RKO (cell line): ENCODE measurements at places on chromosomes 6 and 20.

GRCh38 chr6:22666586-22666985, 97.2 kb downstream of the HDGFL1 start:
- no peak for DNase-seq

- no peak for DNase-seq
Measured at GRCh38 chr6:160971171-160971570, 20.4 kb upstream of the MAP3K4 start.

DNA sequence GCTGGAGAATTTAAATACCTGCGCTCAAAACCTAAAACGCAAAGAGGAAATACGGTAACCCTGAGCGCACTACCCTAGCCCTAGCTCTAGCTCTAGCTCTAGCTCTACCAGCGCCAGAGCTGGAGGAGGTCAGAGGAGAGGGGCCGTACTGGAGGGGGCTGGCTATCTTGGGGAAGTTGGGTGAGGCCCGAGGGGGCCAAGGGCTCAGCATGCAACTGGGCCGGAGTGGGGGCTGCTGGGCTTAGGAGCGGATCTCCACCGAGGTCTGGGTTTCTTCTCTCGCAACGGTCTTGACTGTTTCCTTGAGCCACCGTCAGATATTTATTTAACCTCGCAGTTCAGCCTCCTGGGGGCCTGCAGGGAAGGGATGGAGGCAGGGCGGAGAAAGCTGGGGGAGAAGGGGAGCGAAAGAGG, 91.0 kb downstream of the NCR2 start:
- no peak for DNase-seq

DNA sequence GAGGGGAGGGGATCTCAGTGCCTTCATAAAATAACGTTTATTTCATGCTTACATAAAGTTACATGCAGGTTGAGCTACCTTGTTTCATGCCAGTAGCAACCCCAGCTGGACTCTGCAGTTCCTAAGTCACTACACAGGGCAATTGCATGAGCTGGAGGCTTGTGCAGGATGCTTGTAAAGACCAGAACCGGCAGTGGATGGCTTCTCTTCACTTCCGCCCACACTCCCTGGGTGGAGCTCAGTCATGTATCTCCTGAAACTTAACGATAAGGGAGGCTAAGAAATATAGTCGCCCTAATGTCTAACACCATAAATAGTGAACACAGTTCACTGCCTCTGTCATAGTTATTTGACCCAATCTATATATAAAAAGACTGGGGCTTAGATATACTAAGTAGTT, 99.4 kb upstream of the RAB32 start:
- no peak for DNase-seq

GRCh38 chr6:143878272-143878760, 14.0 kb downstream of the ZC2HC1B start:
- DNase-seq = no peak

- DNase-seq = no peak
Measured at GRCh38 chr6:15927531-15928225, 201.2 kb upstream of the MYLIP start.

- DNase-seq = no peak
Measured at GRCh38 chr6:1473166-1473565, 83.8 kb downstream of the FOXF2 start.

- DNase-seq = no peak
Measured at GRCh38 chr20:48615871-48616270, 211.9 kb downstream of the PREX1 start.

DNA sequence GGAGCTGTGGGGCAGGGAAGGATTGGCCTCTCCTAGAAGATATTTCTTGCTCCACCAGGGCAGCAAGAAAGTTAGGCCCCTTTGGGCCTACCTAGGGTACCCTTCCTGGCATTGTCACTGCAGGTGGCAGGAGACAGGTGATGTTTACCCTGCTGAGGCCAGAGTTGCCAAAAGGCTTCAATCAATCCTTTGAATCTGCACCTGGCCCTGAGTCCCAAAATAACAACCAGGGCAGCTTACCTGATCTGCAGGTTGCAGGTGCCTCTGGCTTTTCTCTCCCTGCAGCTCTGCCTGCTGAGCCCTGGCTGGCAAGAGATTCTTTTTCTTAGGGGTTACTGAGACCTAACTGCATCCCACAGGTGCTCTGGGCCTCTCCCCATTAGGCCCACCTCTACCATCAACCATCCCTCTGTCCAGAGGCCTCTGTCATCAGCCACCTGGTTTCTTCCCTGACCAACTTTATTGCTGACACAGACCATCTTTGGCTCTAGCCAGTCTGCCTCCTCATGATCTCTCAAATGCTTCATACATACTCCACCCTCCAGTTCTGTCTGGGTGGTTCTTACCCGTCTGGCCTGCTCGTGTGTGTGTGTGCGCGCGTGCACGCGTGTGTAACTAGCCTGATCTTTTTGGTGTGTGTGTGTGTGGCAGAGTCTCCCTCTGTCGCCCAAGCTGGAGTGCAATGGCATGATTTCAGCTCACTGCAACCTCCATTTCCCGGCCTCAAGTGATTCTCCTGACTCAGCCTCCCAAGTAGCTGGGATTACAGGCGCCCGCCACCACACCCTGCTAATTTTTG, 13.7 kb downstream of the BCL2L1 start:
- DNase-seq = no peak

- no peak for DNase-seq
Measured at GRCh38 chr20:43667341-43668132, 623 bp downstream of the MYBL2 start.

DNA sequence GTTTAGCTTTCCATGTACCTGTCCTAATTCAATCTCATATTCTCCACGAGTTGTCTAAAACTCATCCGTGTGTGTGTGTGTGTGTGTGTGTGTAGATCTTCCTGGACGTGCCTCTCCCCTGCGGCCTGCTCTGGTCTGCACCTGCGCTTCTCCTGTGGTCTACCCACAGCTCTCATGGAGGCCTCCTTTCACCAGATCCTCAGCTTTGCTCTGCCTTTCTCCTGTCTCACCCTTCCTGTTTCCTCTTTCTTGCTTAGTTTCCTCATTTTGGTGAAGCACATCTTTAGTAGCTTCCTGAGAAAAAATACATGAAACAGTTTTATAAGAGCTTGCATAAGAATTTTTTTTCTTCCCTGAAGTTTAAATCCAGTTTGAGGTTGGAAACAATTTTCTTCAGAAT, 18.1 kb downstream of the SLX4IP start:
- no peak for DNase-seq

DNA sequence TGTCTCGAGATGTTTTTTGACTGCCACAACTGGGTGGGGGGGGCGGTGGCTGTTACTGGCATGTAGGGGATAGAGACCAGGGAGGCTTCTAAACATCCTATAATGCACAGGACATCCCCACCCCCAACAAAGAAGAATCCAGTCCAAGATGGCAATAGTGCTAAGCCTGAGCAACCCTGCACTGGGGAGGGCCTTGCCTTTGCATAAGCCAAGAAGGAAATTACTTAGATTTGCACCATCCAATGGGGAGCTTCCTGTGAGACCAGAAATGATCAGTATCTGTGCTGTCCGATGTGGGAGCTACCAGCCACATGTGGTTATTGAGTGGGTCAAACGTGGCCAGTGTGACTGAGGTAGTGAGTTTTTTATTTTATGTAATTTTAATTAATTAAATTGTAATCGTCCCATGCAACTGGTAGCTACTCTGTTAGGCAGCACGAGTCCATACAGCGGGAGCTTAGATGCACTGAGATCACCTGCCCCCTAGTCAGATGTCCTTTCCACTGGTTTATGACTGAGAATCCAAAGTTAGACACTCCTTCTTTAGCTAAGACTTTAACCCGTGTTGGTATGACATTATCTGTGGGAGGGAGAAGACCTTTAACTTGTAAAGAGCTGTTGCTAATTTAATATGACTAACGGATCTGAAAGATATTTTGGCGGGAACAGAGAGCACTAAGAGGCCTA, 97.4 kb upstream of the NEDD9 start:
- DNase-seq = no peak

DNA sequence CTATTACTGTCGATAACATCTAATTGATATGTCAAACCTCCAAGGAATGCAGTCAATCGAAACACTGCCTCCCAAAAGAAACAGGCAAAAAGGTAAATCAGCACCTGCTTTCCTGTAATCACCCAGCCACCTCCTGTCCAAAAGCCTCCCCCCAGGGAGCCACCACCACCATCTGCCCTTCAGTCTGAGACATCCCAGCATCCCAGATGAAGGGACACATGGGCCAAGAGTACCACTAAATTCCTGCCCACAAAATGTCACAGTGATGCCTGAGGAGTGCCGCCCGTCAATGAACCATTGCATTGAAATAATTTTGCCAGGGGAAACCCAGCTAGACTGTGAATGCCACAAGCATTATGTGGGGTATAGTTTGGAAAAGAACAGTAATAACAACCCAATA, 401.7 kb downstream of the ZFAND3 start:
- DNase-seq = no peak

DNA sequence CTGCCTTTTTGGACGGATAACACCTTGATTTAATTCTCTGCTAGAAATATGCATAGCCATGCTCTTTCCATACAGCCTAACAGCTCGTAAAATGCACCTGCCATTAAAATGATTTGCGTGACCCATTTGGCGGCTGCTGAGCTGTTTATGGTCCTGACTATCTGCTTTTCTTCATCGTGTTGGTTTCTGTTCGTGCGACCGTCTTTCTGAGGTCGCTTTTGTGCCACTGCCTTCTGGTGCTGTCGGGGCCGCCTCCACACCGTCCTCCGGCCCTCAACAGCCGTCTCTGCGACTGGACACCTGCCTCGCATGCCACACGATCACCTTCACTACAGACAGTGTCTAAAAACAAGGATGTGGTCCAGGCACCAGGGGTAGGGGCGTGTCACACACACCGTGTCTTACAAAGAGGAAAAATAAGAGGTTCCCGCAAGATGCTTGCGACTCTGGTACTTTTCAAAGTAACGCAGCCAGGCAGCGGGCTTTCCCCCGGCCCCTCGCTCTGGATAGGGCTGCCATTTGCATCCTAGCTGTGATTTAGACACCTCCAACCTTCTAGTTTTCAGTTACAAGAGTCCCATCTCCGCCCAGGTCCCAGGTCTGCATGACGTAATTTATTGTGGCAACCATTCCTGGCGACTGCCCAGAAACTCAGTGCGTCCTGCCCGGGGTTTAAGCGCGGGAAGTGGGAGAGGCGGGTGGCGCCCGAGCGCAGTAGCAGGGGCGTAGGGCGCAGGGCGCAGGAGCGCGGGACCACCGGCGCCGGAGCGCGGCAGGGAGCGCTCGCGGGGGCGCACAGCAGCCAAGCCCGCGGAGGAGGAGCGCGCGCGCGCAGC, at the start of gene STMND1:
TSS of gene STMND1 (plus strand) at position 629 of the 836 bp plus-strand sequence. CDS start 208 bp downstream, outside the sequence.
- no peak for DNase-seq

DNA sequence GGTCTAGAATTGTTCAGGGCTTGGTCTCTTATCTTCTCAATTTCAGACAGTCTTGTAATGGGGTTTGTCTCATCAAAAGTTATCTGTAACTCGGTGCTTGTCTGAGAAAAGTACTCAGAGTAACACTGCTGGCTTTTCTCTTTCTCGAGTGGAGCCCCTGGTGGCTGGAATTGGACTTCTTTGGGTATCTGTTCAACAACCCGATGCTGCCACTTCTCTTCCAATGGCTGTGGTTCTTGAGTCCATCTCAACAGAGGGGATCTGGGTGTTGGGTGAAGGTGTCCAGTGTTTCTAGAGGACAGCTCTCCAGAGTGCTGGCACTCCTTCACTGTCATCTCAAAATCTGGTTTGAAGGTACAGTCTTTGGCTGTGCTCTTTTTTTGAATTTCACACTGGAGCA, 24.6 kb downstream of the DST start:
- DNase-seq = no peak

DNA sequence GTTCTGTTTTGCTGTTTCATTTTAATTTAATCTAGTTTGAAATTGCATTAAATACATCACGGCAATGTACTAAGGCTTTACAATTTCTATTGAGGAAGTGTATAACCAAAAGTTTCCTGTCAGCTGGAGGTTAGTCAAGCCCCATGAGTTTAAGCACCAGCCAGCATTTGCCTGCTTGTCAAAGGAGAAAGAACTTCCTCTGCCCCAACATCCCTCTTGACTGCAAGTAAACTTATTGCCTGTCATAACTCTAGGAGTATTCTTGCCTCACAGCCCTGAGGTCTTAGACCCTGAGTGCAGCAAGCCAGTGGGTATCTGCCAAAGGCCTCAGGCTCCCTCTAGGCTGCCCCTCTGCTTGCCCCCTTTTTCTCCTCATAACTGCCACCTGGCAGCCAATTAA, 106.7 kb upstream of the INSM1 start:
- DNase-seq = no peak

- DNase-seq = peak; percentile 60
Measured at GRCh38 chr6:41427642-41428335, 92.4 kb downstream of the NCR2 start.

DNA sequence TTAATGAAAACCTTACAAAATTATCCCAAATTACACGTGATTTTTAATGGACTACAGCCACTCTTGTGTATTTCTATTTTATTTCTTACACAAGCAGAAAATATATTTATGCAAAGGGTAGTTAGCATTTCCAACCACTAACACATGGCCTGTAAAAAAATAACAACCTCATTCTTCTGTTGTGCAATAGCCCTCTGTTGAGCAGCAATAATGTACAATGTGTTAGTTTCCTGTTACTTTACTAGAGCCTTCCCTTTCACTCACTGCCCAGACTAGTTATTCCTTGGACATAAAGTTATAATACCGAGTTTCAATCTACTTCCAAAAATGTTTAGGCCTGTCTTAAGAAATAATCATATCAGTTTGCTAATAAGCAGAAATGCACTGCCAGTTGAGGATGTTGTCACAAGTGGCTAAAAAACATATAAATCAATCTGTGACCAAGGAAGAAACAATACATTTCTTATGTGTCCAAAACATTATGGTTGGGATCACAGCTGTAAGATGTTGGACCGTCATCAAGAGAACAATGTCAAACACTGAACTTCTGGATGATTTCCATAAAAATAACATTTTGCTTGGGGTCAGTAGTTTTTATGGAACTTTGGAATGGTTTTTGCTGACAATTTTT, 73.6 kb upstream of the RNF146 start:
- DNase-seq = no peak
